Naive thymus-derived CD8-positive, alpha-beta T cell (primary cell): ENCODE measurements at places on chromosomes 4 and X. TPM values are rescaled to one million over a fixed set of nuclear protein-coding genes. Genes with fewer than 3 reads are reported as not detected.

DNA sequence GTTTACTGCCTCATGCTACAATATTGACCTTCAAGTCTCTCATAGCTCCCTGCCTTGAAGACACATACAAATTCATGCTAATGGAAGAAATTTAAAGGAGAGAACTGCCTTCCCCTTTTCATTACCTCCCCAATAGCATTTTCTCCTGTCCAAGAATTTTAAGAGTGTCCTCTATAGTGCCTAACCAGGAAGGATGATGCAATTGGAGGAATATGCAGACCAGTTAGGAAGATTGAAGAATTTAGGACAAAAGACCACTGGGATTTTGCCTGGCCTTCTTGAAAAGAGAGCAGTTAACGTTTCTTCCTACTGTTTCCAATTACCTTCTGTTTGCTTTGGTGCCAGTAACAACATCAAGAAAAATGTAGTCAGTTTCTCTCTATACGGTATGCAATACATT lies 443.9 kb downstream of the INPP4B start:
- DNase-seq = no peak

The TKTL2 gene
- polyA plus RNA-seq = not detected

The MFAP3L gene
- polyA plus RNA-seq = 0.31 TPM

DNA sequence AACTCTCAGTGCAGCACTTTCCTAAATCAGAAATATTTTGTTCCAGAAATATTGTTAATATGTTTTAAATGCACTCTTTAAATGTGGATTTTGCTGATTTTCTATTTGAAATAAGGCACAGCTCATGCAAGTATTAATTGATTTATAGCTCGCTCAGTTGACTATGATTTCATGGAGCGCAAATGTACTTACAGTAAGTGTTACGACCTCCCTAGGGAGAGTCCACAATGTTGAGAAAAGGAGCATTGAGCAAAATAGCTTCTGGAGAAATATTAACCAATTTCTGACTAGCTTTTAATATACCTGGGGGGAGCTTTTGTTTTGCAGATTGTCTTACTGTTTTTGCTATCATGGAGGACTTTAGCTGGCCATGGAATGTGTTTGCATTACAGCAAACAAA lies 1687.5 kb downstream of the STIM2 start:
- no peak for DNase-seq

The PABPC1L2B gene
- not detected for polyA plus RNA-seq

- DNase-seq = no peak
These were observed 12.9 kb upstream of the PAK3 start for GRCh38 chrX:111083081-111083480.

DNA sequence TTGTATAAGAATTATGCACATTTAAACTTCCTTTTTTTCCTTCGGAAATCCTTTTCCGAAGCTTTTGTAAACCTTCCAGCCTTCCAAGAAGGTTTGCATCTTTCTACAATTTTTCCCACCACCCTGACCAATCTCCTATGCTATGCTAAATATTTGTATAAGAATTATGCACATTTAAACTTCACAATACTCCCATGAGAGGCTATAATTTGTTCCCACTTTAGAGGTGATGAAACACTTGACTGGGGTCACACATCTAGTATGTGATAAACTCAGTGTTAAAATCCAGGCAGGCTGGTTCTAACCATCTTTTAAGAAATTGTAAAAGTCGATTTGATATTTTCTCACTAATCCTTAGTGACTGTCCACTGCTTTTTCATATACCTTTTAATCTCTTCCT lies 22.1 kb downstream of the NUDT6 start:
- no peak for DNase-seq

GRCh38 chr4:161829591-161829990 lies 334.2 kb downstream of the FSTL5 start:
- DNase-seq = no peak

GRCh38 chrX:35800474-35800873 lies 2.3 kb downstream of the MAGEB16 start:
- DNase-seq = no peak

The AMBN gene
- not detected for polyA plus RNA-seq
